ENCODE measurements at places on chromosomes 12 and 14.

DNA sequence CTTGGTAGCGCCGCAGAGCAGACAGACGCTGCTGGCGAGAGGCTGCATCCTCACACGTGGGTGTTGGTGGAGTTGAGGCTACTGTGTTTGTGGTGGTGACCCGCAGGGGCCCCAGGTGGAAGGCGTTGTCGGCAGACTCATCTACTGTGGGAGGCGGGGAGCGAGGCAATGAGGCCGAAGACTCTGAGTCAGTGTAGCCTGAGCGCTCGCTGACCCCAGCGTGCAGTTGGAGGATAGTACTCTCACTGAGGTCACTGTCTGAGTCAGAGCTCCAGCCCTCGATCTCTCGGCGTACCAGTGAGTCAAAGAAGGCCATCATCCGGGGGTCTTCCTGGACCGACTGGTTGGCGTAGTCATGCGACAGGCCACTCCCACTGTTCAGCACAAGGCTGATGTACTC, 76.0 kb upstream of the ACTN1 start:
- DNase-seq: no peak

DNA sequence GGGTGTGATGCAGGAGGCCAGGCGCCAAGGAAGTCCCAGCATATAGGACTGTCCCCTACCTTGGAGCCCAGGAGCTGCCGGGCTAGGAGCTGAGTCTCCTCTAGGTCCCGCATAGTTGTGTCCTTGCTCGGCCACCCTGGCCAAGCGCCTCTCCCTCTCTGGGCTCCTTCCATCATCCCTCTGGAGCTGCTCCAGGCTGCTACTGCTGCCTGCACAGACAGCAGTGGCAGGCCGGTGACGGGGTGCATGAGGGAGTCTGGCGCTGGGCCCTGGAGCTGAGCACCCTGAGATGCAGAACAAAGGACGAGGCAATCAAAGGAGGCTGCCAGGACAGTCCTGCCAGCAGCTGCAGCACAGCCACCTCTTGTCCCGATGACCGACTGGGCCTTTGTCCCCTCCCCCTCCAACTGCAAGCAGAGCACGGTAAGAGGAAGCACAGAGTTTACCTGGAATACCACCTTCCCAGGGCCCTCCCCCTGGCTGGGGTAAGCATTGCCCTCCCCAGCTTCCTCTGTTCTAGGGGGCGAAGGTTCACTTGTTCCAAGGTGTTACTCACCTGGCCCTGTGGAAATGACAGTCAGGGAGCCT, 10.4 kb downstream of the DTX1 start:
- DNase-seq: no peak

DNA sequence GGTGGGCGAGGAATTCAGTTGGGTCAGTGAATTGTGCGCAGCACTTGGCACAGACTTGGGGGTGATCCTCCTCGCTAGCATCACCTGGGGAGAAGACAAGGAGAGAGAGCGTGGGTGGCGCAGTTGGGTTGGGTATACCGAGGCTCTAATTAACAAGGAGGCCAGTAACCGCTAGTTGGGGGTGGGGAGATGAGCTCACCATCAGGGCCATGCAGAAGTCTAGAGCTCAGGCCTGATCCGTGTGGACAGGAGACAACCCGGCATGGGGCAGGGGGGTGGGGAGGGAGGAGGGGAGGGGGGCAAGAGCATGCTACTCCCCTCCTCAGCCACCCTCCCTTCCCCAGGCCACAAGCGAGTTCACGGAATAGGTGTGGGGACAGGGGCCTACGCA, 580 bp downstream of the SALL2 start:
- no peak for DNase-seq

- no peak for DNase-seq
Observed at GRCh38 chr12:68934392-68934791, 1.4 kb upstream of the CPM start.
